ENCODE measurements at places on chromosomes 6 and 20.

DNA sequence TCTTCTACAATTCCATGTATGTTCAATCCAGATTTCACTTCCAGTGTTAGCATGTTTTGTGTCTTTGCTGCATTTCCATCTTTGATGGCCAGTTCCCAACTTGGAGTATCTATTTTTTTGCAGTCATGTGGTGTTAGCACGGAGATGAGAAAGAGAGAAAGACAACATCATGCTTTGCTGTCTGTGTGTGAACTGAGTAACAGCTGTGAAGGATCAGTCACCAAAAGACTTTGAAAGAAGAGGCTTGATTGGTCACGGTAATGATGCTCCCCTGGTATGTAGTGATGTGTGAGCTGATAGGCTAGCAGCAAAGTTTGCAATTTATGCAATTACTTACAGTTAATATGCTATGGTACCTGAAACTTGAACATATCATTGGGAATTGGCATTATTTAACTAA, 731.3 kb upstream of the NRSN1 start:
- DNase-seq, result no peak

- no peak for DNase-seq
These were observed 75.3 kb upstream of the RIPOR2 start for GRCh38 chr6:25010902-25011625.

DNA sequence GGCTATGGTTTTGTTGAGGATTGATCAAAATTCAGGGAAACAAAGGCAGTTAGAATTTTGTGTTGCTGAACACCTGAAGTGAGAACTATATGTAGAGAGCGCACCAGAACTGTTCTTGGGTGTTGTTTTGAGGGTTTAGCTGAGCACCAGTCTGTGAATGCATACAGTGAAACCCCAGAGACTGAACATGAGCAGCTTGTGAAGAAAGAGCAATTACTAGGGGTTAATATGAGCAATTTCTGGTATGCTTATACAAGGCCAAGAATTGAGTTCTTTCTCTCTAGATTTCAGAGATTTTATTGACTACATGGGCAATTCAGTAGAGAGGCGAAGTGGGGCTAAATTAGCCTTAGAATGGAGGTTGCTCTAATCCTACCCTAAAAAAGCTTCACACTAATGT, 93.9 kb downstream of the CD2AP start:
- DNase-seq, result no peak

GRCh38 chr6:28496099-28496779, 19.4 kb downstream of the GPX6 start:
- DNase-seq, result no peak

DNA sequence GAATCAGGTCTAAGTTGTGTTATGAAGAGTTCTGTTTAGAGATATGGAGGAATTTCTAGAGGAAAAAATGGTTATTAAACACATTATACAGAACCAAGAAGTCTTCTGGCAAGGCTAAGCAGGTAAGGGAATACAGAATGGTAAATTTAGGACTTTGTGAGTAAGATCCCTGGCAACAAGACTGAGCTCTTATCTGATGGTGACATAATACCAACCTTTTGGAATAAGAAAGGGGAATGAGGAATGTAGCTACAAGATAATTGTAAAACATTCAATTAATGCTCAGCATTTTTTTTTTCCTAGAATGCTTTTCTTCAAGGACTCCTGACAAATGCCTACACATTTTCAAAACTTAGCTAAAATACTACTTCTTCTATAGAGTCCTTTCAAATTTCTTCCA, 51.8 kb downstream of the CYB5R4 start:
- no peak for DNase-seq

DNA sequence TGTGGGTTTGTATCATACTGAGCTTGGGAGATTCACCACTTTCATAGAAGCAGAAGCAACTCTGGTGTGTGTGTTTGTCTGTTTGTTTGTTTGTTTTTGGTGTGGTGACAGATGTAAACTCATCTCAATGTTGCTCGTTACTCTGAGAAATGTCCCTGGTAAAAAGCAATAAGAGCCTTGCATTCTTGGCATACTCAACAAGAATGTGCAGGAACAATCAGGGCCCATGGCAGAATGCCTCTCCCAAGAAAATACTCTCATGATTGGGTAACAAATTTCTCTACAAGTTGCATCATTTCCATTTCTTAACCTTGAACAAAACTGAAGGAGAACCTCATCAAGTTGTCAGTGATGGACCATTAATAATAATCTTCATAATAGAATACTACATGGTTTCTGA, 43.0 kb upstream of the PKHD1 start:
- no peak for DNase-seq

DNA sequence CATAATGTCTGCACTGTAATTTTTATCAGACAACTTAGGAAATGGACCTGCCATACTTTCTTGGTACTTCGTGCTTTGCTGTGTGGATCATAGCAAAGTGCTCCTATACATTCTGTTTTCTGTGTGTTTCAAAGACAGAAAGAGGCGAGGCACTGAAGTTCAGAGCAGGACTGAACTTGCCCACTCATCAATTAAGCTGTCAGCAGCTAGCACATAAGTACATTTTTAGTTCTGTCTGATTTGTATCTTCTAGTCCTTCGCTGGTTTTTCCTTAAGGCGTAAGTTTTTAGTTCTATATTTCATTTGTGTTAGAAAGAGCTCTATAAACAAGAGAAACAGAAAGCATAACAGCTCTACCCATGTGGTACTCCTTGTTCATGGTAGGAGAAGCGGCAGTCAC, 42.1 kb downstream of the MAP3K4 start:
- DNase-seq, result no peak

GRCh38 chr6:149471801-149472200, 13.0 kb downstream of the ZC3H12D start:
- DNase-seq, result no peak

GRCh38 chr6:43495409-43495941, 14.7 kb downstream of the LRRC73 start:
- DNase-seq, result no peak

DNA sequence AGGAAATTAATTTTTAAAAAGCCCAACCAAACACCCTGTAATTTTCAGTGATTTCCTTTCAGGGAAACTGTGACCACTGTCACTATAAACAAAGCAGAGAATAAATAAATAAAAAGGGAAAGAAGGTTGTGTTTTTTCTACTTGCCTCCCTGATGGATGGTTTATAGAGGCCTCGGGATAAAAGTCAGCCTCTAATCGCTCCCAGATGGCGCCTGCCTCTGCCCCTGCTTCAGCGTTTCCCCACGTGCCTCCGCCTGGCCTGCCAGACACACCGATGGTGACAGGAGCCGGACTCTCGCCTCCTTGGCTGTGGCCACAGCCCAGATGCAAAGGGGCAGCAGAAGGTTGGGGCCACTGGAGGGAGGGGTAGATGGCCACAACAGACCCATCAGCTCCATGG, 327.7 kb downstream of the CDC5L start:
- no peak for DNase-seq

- no peak for DNase-seq
These were observed 35.3 kb downstream of the CHMP4B start for GRCh38 chr20:33846291-33846935.

GRCh38 chr6:41502917-41503671, 43.1 kb upstream of the FOXP4 start:
- DNase-seq, result no peak

DNA sequence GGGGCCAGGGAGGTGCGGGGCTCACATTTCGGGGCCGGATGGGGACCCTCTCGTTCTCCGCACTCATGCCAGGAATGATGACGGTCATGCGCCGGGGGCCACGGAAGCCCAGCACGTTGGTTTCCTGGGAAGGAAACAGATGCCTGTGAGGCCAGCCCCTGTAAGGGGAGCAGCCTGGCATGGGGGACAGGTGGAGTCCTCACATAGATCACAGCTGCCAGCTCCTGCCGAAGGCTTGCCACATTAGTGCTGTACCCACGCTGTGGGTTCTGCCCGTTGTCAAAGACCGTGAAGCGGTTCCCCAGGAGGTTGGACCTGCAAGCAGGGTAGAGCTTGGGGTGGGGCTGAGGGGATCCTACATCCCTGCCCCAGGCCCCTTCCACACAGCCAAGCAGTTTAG, 6.7 kb upstream of the TEAD3 start:
- DNase-seq, result no peak

- DNase-seq, result no peak
These were observed 8.7 kb downstream of the TRIM38 start for GRCh38 chr6:25971187-25971821.

DNA sequence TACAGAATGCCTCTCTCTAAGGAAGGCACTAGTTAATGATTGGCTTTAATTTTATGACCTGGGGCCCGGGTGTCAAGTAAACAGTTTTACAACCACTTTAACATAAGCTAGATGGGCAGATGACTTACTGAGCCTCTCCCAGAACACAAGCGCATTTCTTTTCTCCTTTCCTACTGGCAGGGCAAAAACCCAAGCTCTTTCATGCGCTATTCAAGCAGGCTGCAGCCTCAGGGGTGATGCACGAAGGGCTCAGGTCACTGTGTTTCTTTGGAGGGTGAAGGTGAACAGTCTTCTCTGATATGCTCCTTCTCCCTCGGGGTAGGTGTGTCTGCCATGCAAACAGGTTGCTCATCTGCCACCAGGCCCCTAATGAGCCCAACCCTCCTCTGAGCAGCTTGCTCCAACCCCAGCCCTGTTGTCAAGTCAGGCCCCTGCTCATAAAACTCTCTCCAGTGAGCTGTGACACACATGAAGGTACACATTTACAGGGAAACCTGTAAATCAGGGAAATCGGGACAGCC, 73.5 kb upstream of the CDH4 start:
- DNase-seq, result no peak

DNA sequence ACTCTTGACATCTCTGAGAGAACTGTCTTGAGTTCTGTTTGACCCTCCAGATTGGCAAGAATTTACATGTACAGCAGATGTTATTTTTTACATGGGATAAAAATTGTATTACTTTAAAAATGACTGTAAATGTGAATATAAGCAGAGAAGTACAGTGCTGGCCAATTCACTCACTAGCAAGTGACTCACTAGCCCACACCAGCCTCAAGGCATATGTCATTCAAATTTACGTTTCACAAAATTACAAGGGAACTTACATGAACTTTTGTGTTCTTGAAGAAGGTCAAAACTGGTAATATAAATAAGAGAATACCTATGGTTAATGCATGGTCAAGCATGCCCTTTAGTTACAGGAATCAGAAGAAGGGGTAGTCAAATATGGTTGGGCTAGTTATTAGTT, 54.0 kb upstream of the HMGCLL1 start:
- no peak for DNase-seq

- peak; percentile 35 for DNase-seq
These were observed at the start of gene C6orf62 for GRCh38 chr6:24719125-24719971. Gene C6orf62 (minus strand): TSS chr6:24719154. CDS start chr6:24718668, 486 bp downstream.

DNA sequence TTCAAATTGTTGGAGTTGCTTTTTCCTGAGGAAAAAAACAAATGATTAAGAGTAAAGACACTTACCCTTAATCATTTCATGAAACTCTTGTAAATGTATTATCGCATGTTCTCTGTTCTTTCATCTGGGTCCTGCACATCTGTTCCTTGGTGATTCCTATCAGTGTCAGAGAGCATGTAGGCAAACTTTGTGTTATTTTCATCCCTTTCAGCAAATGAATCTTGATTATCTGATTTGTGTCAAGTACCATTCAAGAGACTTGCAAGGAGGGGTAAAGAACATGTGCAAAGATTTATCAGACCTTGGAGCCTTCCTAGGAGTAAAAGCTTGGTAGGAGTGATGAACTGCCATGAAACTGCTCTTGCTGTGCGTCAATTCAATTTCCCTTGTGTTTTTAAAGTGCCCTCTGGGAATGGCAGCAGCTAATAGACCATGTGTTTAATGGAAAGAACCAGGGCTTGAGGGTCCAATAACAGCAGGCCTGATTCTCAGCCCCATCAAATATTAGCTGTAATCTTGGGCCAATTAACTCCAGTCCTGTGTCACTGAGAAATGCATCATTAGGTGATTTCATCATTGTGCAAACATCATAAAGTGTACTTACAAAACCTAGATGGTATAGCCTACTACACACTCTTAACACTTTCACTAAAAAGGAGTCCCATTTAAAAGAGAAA, 118.9 kb upstream of the CEP85L start:
- DNase-seq, result no peak

GRCh38 chr20:50654904-50655303, 36.4 kb downstream of the RIPOR3 start:
- DNase-seq, result no peak

GRCh38 chr6:144901412-144901811, 616.3 kb downstream of the UTRN start:
- no peak for DNase-seq

GRCh38 chr6:42387336-42387735, 64.4 kb downstream of the TRERF1 start:
- DNase-seq, result peak; percentile 36

DNA sequence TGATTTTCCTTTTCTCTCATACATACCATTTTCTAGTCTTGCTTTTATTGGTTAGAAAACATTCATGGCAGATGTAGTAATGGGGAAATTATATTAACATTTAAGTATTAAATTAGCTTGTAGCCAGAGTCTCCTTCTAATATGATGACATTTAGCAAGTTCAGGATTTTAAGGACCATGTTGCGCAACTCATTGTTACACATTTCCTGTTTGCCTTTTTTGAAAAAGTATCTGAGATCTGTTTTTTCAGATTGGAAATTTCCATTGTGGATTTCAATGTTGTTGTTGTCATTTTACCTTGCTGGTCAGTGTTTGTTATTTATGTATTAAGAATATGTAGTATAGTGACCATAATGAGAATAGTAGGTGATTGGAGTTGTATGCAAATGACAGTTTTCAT, 38.7 kb downstream of the CDKAL1 start:
- DNase-seq, result no peak

DNA sequence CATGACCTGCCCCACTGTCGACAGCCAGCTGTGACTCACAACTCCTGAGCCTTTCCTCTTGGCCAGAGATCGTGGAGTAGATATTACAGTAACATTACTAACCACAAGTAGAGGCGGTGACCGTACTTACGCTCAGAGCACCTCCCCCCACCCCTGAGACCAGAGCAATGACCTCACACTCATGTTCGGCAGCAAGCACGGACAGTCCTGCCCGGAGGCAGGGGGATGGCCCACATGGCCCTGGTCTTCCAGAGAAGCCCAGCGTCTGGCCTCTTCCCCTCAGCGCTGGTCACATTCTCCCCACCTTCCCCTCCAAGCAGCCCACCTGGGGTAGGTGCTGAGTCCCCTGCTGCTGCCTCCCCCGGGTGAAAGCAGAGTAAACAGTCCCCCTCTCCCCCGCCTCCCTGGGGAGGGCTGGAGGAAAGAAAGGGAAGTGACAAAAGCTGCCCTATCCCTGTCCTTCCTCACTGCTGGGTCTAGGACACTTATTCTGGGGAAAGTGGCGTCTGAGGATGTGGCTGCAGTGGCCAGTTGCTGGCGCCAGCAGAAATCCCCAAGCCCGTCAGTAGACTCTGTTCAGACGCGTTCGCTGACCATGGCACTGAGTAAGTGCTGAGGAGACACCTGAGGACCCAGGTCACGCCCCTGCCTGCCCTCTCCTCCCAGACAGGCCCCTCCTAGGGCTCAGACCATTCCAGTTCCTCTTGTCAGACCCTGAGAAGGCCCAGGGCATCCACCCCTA, 68.5 kb downstream of the MRPL14 start:
- no peak for DNase-seq

GRCh38 chr6:108163644-108164542, 1.9 kb upstream of the NR2E1 start:
- DNase-seq, result no peak

GRCh38 chr6:17004269-17004668, 97.6 kb upstream of the STMND1 start:
- no peak for DNase-seq

GRCh38 chr6:135722679-135723078, 128.8 kb upstream of the PDE7B start:
- DNase-seq, result no peak

- DNase-seq, result no peak
These were observed 133.9 kb downstream of the HIVEP2 start for GRCh38 chr6:142810952-142811514.

- no peak for DNase-seq
These were observed 160.4 kb upstream of the PRDM1 start for GRCh38 chr6:105925706-105926105.

All from activated CD4-positive, alpha-beta T cell treated with anti-CD3 and anti-CD28 coated beads, Interleukin-2, amount 50 U/mL, for 1 hour (primary cell).